ENCODE measurements at places on chromosomes 7 and 10.

GRCh38 chr7:64893401-64893800 lies 9.7 kb upstream of the ZNF273 start:
- no peak for DNase-seq

DNA sequence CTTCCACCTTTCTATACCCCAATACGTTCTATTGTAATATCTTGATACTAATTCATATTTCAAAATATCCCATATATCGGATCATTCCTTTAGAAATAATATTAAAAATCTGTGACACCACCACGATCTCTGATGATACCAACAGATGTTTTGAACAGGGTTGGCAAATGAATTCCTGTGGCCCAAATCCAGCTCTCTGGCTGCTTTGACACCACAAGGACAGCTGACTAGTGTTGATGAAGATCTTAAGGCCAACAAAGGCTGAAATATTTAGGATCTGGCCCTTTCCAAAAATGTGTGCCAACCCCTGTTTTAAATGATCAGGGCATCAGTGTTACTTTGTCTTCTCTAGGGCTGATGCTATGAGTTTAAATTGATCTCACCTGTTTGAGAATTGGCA lies 380.7 kb upstream of the PFKP start:
- no peak for DNase-seq

GRCh38 chr10:50648089-50648934 lies 24.6 kb upstream of the SGMS1 start:
- no peak for DNase-seq

DNA sequence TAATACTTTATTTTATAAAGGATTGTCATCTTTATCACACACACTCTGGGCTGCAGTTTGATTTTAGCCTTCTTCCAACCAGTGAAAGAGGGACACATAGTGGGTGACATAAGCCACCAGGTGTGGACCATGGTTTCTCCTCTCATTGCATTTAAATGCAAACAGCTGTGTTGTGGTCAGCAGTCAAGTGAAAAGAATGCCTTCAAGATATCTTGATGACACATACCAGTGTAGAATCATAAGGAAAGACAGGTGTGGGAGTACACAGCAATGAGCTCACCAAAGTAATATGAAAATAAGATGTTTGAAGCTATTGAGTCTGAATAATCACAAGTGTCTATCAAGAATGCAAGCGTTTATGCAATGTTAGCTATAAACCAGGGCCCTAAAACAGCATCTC lies 580.0 kb downstream of the XPNPEP1 start:
- no peak for DNase-seq

- no peak for DNase-seq
Measured at GRCh38 chr10:97683556-97684367, 3.3 kb downstream of the AVPI1 start.

- DNase-seq = no peak
Measured at GRCh38 chr7:130488392-130489139, 3.3 kb upstream of the MEST start.
